Activated CD4-positive, alpha-beta T cell treated with anti-CD3 and anti-CD28 coated beads, Interleukin-2, amount 10 ng/mL, durations not matched to agents 24 days and 14 days (primary cell): ENCODE measurements at places on chromosomes 6 and 20.

GRCh38 chr6:142803032-142803431, 141.9 kb downstream of the HIVEP2 start:
- DNase-seq: no peak

DNA sequence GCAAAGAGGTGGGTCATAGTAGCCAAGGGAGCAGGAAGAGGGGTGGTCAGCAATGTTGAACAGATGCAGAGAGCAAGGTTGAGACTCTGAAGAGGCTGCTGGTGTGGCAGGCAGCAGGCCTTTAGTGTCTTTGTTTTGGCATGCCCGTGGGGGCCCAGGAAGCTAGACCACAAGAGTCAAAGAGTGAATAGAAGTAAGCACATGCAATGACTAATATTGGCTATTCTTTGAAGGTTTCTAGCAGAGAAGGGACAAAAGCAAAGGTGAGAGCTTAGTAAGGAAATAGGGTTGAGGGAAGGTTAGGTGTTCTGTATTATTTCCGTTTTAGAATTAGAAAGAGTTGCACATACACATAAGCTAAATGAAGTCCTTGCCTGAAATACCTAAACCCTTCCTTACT, 18.8 kb downstream of the TDRD6 start:
- DNase-seq: no peak

- DNase-seq: no peak
Measured at GRCh38 chr6:23656255-23657194, 469.5 kb upstream of the NRSN1 start.

GRCh38 chr20:2032168-2032567, 38.3 kb upstream of the PDYN start:
- no peak for DNase-seq

DNA sequence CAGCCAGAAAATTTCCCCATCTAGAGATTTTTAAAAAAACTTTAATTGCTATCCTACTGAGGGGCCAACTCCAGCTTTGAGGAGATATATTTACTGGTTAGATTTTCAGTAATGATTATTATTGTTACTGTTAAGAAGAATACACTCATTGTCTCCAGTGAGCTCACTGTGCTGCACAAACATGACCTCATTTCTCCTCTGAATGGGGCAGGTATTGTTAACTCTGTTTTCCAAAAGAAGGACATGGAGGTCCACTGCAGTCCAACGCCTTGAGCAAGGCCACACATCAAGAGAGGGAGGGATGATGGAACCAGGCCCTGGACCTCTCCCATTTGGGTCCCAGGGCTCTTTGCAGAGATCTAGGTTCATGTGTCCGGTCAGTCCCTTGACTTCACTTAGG, 13.9 kb upstream of the SCUBE3 start:
- DNase-seq: no peak

DNA sequence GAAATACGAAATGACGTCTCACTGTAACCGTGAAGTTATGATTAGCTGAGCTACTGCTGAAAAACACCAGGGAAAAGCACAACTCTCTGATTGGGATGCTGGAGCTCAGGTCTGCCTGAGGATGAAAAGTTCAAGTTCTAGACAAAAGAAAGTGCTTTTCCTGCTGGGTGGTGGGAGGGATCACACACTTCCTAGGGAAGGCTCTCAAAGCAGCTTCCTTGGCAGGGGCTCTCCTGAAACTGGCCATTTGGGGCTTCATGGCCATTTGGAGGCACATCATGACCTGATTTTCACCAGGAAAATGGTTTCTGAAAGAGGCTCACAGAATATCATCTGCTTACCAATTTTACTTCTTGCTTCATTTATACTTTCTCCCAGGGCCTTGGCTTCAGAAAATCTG, 97.1 kb upstream of the KCNK16 start:
- no peak for DNase-seq

DNA sequence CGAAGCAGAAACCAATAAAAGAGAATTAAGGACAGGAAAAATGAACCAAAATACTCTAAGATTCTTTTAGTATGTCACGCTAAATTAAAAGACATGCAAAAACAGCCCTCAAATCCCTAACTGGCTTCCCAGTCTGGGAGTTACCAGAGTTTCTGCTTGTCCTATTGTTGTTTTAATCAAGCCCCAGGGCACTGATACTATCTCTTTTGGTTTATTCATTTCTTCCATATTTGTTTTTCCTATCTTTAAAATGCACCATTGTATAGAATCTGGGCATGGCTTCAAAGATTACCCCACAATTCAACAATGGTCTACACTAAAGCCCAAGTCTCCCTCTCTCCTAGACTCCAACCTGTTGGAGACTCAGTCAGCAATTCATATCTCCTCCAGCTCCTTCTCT, 169.1 kb downstream of the MYLK4 start:
- no peak for DNase-seq

- DNase-seq: no peak
Measured at GRCh38 chr6:25359891-25360290, 80.7 kb downstream of the CARMIL1 start.

DNA sequence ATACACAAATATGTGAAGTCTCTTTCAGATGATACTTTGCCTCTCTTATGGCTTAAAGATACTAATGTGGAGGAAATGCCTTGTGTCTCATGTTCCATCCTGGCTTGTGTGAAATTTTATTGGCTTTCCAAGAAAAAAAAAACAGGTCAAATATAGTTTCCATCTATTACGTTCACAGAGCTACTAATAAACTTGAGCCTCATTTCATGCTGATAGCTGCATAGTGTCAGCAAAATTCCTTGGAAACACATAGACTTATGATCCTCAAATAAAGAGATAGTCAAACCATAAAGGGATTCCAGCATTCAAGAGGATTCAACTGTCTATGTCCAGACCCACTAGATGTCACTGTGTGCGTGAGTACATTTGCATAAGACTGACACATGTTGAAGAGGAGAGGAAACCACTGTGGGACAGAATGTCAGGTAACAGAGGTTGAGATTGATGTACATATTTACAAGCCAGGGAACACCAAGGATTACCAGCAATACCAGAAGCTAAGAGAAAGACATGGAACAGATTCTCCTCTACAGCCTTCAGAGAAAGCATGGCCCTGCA, 266.6 kb downstream of the COL12A1 start:
- no peak for DNase-seq

DNA sequence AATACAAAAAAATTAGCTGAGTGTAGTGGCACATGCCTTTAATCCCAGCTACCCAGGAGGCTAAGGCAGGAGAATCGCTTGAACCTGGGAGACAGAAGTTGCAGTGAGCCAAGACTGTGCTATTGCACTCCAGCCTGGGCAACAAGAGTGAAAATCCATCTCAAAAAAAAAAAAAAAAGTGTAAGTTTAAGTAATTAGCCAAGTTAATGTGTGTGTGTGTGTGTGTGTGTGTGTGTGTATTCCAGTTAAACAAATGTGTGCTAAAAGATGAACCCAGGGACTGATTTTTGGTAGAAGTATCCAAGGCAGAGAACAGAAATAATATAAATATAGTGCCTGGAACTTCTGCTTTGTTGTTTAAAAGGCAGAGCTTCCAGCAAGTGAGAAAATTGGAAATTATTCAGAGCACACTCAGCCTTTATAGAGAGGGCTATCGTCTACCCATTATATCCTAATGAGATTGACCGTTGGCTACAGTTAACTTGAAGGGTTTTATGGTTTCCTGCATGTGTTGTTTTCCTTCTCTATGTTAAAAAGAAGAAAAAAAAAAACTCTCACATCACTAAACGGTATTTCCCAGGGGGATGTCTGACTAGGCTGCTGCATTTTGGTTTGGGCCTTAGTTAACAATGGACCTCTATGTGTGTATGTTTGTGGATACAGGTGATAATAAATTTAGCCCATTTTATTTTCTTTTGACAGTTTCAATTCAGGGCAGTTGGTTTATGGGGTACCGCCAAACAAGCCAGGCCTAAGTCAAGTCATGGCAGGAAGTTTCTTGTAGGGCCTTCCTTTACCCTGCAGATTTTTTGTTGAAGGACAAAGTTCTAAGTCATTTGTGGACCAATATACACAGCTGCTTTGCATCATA, 9.8 kb downstream of the SOX4 start:
- no peak for DNase-seq

DNA sequence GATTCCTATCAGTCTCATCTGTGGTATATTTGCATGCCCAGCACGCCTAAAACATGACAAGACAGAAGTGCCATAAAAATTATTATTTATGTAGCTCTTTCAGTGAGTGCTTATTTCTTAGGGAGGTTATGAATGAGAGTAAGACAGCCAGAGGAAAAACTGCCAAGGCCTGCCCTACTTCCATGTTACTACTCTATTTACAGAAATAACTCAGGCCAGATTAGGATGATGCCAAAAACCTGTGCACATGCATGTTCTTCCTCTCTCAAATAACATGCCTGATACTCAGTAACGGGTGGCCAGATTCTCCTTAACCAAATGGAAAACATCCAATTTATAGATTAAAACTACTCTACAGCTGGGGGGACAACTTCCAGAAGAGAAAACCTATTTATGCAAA, 45.7 kb downstream of the ILRUN start:
- no peak for DNase-seq

- DNase-seq: no peak
Measured at GRCh38 chr20:42721923-42722322, 467.8 kb downstream of the PTPRT start.

GRCh38 chr6:89818977-89819335, 638 bp downstream of the MDN1 start:
- no peak for DNase-seq

GRCh38 chr6:161254464-161255253, 19.2 kb downstream of the AGPAT4 start:
- DNase-seq: no peak

GRCh38 chr6:39312912-39313525, 1.2 kb downstream of the KCNK17 start:
- no peak for DNase-seq

GRCh38 chr6:135996668-135997067, 145.2 kb downstream of the PDE7B start:
- no peak for DNase-seq

GRCh38 chr6:138897031-138897430, 91.0 kb downstream of the REPS1 start:
- no peak for DNase-seq

DNA sequence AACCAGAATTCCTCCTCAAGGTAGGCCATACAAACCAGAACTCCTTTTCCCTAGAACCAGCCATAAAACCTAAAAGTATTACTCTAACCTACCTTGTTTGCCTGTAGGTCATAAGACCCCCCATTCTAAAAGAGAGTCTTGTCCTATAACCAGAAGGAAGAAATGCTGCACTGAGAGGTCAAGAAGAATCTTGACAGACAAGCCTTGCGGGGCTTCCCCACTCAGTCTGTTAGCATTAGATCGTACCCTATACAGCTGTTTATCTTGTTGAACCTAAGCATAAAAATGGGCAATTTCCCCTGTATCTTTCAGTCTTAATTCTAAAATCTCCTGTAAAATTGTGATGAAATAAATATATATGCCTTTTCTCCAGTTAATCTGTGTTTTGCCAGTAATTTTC, 52.3 kb upstream of the HFE start:
- no peak for DNase-seq

- no peak for DNase-seq
Measured at GRCh38 chr6:116159782-116160524, 34.0 kb upstream of the COL10A1 start.

GRCh38 chr6:31715022-31715958, at the start of gene LY6G6D:
Gene LY6G6D (plus strand): TSS chr6:31715348. CDS start chr6:31715356, 8 bp downstream.
- DNase-seq: no peak

GRCh38 chr6:6583836-6584235, 4.7 kb upstream of the LY86 start:
- DNase-seq: peak; percentile 69

GRCh38 chr6:24064106-24064505, 61.9 kb upstream of the NRSN1 start:
- DNase-seq: no peak

DNA sequence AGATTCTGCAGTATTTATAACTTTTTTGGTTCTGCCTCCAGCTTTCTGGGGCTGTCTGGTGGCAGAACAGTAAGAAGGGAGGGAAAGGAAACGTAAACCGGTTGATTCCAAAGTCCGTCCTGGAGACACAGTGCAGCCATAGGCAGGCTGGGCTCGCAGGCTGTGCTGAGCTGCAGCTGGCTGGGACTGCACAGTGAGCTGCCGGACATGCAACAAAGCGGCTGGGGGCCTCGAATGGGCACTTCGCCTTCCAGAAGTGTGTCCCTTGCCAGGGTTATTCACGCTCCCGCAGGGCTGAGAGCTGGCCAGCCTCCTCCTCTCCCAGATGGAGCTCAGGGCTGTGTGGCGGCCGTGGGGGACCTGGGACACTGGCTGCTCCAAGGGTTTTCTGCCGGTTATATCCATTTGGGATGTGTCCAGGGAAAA, 78.1 kb upstream of the CD93 start:
- no peak for DNase-seq

DNA sequence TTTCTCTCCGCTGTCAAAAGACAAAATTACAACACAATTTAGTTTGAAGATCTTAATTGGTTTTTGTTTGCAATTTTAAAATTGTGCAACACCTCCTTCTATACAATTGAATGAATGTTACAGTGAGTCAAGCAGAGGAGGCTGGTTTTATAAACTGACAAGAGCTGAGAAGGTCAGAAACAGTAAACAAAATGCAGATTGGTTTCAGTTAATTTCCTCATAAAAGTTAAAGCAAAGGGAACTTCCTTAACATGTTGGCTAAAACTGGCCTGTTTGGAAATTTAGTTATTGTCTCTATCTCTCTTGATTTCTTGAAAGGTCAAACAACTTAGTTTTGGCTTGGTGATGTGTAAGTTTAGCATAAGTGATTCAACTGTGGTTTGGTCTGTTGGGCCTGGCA, 22.2 kb downstream of the KHDC1L start:
- no peak for DNase-seq

DNA sequence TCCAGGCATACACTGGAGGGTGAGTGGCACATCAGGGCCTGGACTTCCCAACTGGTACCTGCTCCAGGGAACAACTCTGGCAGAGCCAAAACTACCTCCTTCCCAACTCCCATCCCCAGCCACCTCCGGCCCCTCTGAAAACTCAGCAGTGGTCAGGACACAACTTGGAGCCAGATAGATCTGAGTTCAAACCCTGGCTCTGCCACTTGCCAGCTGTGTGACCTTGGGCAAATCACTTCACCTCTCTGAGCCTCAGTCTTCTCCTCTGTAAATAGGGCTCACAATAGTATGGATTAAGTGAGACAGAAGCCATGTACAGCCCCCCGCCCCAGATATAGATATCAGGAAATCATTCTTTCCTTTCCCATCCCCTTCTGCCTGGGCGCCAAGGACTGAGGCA, 10.7 kb downstream of the AHCY start:
- no peak for DNase-seq

DNA sequence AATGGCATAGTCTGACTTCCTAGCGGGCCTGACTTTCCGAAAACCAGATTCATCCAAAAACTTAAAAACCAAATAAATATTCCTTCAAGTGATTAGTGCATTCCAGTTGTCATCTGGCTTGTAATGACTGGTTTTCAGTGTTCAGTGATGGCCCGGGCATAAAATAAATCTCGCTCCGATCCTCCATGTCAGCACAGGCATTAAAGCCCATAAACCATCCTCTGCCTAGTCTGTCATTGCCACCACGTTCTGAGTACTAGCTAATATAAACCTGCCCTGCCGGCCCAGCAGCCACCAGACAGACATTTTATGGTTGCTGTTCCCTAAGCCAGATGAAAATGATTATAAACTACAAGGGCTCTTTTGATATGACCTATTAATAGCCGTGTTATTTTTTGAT, 232.3 kb upstream of the GMDS start:
- no peak for DNase-seq

GRCh38 chr6:125142618-125143017, 11.0 kb upstream of the TPD52L1 start:
- no peak for DNase-seq
